ENCODE measurements at places on chromosomes 12 and 14. TPM values are rescaled to one million over a fixed set of nuclear protein-coding genes. Genes with fewer than 3 reads are reported as not detected.

The SEC23A gene
- 29.5 TPM for polyA plus RNA-seq

DNA sequence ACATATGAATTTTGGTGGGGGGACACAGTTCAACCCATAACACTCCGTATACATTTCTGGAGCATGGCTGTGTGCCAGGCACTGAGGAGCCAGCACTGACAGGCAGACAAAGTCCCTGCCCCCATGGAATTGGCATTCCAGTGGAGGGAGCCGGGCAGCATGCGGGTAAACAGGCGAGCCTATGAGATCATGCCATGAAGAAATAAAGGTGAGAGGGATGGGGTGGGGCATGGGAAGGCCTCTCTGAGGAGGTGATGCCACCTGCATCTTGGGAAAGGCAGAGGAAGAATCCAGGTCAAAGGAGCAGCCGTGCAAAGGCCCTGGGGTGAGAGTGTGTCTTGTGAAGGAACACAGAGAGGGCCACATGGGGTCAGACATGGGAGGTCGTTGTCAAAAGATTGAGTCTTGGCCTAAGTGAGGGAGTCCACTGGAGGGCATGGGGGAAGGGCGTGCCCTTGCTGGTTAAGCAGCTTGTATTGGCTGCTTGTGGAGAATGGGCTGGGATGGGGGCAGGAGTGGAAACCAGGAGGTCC lies 3.6 kb downstream of the OTUB2 start:
- DNase-seq: no peak

- DNase-seq: no peak
These were observed 9.5 kb upstream of the CRADD start for GRCh38 chr12:93667672-93668071.

DNA sequence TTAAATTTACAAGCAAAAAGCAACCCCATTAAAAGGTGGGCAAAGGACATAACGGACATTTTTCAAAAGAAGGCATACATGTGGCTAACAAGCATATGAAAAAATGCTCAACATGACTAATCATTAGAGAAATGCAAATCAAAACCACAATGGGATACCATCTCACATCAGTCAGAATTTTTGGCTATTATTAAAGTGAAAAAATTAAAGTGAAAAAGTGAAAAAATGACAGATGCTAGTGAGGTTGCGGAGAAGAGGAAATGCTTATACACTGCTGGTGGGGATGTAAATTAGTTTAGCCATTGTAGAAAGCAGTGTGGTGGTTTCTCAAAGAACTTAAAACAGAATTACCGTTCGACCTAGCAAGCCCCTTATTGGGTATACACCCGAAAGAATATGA lies 7.9 kb downstream of the OTOGL start:
- DNase-seq: no peak

DNA sequence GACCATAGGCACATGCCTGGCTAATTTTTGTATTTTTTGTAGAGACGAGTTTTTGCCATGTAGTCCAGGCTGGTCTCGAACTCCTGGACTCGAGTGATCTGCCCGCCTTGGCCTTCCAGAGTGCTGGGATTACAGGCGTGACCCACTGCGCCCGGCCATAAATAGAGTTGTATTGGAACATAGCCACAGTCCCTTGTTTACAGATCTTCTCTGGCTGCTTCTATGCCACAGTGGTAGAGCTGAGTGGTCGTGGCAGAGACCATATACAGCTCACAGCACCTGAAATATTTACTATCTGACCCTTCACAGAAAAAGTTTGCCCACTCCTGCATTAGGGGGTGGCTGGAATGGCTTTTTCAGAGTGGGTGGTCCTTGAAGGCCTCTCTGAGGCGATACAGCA lies 28.0 kb upstream of the TSPAN9 start:
- DNase-seq: no peak

DNA sequence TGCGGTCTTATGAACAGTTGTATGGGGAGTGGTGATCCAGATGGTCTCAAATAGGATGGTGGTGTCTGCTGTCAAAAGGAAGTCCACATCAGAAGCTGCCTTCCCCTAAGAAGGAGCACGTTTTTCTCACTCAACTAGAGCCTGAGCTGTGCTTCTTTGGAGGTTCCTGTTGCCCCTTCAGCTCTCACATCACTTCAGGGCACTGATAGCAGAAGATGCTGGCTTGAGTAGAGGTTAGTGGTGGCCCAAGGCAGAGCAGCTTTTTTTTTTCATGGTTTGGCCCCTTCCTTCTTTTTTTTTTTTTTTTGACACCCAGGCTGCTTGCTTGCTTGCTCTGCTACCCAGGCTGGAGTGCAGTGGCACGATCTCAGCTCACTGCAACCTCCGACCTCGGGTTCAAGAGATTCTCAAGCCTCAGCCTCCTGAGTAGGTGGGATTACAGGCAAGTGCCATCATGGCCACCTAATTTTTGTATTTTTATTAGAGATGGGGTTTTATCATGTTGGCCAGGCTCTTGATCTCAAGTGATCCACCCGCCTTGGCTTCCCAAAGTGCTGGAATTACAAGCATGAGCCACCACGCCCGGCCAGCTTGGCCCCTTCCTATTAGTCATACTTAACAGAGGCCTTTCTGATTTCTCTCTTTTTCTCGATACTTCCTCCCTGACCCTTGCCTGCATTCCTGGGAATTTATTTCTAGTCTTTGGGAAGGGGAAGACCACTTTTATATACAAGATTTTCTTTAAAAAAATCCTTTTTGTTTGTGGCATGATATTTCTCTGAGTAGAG lies 31.6 kb downstream of the KLRD1 start:
- DNase-seq: no peak

GRCh38 chr12:56520048-56520447 lies 1.6 kb upstream of the RBMS2 start:
- no peak for DNase-seq

All from CD4-positive, CD25-positive, alpha-beta regulatory T cell (primary cell).